ENCODE measurements at places on chromosomes 5 and 9.

DNA sequence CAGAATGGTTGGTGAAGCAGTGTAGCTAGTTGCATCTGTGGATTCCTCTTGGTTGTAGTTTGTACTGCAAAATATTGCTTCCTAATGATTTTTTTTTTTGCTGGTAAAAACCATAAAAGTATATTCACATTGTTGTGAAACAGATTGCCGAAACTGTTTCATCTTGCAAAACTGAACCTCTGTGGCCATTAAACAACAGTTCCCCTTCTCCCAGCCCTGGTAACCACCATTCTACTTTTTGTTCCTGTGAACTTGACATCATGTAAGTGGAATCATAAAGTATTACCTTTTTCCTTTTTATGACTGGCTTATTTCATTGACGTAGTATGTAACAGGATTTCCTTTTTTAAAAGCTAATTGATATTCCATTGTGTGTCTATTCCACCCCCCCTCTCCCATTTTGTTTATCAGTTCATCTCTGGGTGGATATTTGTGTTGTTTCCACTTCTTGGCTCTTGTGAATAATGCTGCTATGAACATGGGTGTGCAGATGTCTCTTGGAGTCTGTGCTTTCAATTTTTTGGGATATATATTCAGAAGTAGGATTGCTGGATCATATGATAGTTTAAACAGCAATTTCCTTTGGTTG, 11.8 kb downstream of the SUB1 start:
- DNase-seq: no peak

- DNase-seq: no peak
Observed at GRCh38 chr5:10635257-10635866, 71.5 kb downstream of the ANKRD33B start.

GRCh38 chr5:149063017-149063687, at the start of gene SH3TC2:
TSS of gene SH3TC2 (minus strand) at chr5:149063062. CDS start at chr5:149063022, 40 bp downstream.
- DNase-seq: no peak

- DNase-seq: peak; percentile 36
Observed at GRCh38 chr9:272251-273213, 57.9 kb downstream of the DOCK8 start.

GRCh38 chr5:77843570-77844372, 67.6 kb upstream of the TBCA start:
- DNase-seq: no peak

DNA sequence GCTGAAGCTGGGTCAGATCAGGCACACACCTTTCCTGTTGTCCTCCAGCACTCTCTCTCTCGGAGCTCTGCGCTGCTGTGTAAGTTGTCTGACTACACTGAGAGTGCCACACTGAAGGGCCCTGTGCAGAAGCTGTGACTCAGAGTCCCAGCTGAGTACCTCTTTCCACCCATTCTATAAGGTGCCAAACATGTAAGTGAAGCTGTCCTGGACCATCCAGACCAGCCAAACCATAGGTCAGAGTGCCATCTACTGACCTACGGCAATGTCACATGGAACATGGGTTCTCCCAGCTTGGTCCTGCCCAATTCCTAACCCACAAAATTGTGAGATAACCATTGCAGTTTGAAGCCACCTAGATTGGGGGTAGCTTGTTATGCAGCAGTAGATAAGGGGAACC, 68.2 kb downstream of the ADCY2 start:
- no peak for DNase-seq

DNA sequence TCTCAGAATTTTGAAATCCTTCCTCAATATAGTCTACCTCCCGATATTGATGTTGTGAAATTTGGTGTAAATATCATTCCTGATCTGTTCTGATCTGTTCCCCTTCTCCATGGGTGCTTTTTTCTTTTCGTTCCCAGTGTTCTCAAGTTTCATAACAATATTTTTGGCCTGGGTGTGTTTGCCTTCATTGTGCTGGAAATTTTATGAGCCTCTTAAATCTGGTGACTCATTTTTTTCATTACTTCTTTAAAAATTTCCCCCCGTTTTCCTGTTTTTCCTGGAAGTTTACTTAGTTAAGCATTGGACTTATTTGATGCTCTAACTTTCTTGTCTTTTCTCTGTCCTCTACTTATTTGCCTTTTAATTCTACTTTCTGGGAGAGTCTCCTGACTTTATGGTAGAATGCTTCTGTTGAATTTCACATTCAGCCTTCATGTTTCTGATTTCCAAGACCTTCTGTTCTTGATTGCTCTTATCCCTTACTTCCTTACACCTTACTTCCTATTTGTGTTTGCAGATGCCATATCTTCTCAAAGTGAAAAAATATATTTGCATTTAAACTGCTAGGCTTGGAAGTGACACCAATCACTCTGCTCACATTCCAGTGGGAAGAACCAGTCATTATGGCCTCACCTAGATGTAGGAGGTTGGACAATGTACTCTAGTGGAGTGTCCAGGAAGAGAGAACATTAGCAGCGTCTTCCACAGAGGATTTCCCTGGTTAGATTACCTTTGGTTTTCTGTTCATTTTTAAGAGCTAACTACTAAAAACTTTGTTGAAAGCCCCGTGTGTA, 441.9 kb downstream of the ARHGEF28 start:
- no peak for DNase-seq

- DNase-seq: no peak
Observed at GRCh38 chr9:112868461-112868860, 22.2 kb downstream of the SLC46A2 start.

GRCh38 chr5:55324815-55325418, 17.1 kb downstream of the MTREX start:
- DNase-seq: no peak

DNA sequence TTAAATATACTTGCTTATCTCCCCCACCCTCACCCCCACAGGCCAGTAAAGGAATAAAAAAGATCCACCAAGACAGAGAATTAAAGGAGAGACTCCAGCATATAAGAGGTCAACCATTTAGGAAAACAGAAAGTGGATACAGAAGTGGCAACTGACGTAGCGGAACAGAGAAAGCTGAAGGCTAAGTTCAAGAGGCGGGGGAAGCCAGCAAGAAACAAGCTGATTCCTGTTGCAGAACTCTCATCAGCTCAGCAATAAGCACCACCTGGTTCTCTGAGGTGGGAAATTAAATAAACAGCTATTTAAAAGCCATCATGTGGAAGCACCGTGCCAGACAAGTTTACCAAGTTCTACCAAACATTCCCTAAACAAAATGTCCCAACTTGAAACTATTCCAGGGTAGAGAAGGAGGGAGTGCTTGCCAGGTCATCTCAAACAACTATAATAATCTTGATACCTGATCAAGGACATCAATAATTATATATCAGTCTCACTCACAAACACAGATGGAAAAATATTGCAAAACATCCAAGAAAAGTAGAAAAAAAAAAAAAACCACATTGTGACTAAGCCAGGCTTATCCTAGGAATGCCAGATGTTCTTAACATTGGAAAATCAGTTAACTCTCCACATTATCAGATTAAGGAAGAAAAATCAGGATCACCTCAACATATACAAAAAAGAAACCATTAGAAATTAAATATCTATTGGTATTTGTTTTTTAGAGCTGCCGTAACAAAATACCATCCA, 7.3 kb upstream of the ARL15 start:
- no peak for DNase-seq

- no peak for DNase-seq
Observed at GRCh38 chr5:80238778-80239679, 16.8 kb downstream of the SERINC5 start.

DNA sequence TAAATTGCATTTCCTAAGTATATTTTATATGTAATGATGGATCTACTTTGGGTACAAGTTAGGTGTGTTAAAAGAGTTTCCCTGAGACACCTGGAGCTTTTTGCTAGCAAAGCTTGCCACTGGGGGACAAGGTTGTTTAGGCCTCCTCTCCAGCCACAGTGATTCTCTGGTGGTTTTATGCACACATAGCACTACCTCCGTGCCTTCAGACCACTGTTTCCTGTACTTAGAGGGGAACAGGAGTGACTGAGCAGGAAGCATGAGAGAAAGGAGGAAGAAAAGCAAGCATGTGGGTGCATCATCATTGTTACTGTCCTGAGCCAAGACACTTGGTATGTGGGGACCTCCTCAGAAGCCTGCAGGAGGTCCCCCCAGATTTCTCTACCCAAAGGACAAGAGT, 272.1 kb downstream of the RASEF start:
- no peak for DNase-seq

DNA sequence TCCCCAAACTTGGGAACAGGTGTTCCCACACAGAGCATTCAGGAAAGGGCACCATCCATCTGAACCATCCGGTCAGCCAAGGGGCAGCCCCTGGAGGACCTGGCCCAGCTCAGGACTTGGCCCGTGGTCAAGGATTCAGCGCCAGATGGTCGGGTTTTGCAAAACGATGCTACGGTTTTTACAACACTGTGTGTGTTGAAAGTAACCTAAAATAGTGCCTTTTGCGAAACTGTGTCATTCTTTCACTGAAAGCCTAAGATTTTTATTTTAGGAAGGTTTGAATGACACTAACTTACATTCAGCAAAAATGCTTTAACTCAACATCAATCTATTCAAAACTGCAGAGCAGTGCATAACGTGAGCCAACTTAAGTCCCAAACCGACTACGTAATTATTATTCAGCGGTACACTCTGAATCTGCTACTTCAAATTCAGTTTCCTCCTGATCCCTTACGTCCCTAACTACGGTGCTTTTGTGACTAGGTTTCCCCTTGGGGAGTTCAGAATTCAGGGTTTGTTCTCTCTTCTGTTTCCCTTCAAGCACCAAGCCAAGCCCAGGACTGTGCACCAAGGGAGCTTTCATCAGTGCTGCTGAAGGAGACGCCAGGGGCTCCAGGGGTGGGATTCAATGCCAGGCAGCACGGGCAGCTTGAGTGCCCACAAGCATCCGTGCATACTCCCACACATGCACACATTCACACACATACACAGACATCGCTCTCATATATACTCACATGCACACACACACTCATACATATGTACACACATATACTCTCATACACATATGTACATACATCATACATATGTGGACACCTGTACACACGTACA, 25.8 kb downstream of the LPCAT1 start:
- no peak for DNase-seq

DNA sequence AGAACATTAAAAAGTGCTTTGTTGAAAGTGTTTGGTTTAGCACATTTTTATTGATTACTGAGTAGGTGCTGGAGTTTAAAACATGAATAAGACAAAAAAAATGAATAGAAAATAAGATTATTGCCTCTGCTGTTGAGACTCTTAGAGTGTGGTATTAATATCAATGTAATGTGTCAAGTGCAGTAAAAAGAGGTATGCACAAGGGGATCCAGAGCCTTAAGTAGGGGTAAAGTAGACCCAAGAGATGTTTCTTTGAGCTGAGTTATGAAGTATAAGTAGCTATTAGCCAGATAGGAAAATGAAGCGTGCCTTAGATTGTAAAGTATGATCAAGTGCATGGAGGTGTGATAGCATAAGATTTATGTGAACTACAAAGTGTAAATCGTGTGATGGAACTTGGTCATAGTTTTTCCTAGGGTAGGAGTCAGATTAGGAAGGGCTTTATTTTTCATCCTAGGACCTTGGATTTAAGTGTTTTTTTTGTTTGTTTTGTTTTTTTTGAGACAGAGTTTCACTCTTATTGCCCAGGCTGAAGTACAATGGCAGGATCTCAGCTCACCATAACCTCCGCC, 45.2 kb downstream of the NSD1 start:
- DNase-seq: no peak

DNA sequence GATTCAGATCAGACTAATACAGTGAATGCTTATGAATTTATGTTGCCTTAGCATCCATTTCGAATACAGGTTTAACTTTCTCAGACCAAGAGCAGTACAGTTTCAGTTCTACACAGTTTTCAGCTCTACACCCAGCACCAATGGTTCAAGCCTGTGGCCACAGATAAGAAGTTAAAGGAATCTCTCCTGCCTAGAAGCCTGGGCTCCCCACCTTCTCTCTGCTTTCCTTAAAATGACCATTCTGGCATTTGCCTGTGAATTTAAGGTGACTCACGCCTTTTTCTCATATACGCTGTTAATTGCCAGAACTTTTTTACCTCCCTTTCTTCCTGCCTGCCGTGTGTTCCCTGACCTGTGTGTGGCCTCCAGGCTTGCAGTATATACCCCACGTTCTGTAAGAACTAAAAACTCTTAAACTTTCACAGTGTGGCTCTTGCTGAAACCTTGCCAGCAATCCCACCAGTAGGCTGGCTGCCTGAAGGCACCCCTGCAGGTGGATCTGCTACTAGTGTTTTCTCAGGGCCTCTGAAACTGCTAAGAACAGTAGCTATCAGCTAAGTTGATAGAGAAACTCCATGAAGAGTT, 692.8 kb upstream of the CDH18 start:
- no peak for DNase-seq

- DNase-seq: no peak
Observed at GRCh38 chr9:110248361-110248760, 7.9 kb downstream of the TXN start.

Measured in stimulated activated CD8-positive, alpha-beta memory T cell treated with anti-CD3 and anti-CD28 coated beads, Interleukin-4, amount 100 ng/mL, for 1 hour (primary cell).